ENCODE measurements at places on chromosomes 2 and 18.
A peak's percentile ranks its signal among the peaks of the same experiment; 100 is the strongest.

GRCh38 chr2:11368059-11368572 lies 23.7 kb upstream of the ROCK2 start:
- DNase-seq: no peak

DNA sequence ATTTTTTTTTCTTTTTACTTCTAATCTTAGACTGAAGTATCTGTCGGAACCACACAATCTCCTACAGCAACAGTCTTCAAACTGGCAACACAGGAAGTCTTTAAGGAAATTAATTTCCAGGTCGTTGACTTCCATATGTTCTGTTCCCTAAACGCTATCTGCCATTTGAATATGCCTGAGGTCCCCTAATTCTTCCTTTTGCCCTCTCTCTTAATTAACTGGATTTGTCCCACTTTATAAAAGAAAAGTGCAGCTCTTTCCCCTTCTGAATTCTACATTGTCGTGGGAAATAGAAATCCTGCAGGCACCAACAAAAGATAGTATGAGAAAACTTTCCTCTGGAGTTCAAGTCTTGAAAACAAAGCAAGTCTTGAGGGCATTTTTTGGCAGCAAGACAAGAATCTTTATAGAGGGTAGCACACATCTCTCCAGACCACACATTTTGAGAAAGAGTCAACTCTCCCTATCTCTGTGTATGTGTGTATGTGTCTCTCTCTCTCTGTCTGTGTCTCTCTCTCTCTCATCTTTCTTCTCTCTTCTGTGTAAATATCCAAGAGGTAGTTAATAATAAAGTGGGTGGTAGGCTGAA lies 879.8 kb downstream of the SOCS6 start:
- no peak for DNase-seq

DNA sequence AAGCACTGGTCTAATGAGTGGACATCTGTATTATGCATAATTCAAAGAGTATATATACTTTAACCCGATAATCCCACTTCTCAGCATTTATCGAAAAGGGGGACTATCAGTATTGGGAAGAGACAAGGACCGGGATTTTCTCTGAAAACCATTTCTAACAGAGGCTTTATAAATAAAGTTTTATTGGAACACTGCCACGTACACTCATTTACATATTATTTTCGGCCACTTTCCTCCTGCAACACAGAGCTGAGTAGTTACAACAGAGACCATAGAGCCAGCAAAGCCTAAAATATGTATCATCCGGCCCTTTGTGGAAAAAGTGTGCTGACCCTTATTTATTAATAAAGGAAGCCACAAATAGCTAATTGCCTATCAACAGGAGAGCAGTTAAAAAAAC lies 3.2 kb downstream of the HJURP start:
- no peak for DNase-seq

- no peak for DNase-seq
Observed at GRCh38 chr2:185811580-185811979, 73.0 kb downstream of the FSIP2 start.

DNA sequence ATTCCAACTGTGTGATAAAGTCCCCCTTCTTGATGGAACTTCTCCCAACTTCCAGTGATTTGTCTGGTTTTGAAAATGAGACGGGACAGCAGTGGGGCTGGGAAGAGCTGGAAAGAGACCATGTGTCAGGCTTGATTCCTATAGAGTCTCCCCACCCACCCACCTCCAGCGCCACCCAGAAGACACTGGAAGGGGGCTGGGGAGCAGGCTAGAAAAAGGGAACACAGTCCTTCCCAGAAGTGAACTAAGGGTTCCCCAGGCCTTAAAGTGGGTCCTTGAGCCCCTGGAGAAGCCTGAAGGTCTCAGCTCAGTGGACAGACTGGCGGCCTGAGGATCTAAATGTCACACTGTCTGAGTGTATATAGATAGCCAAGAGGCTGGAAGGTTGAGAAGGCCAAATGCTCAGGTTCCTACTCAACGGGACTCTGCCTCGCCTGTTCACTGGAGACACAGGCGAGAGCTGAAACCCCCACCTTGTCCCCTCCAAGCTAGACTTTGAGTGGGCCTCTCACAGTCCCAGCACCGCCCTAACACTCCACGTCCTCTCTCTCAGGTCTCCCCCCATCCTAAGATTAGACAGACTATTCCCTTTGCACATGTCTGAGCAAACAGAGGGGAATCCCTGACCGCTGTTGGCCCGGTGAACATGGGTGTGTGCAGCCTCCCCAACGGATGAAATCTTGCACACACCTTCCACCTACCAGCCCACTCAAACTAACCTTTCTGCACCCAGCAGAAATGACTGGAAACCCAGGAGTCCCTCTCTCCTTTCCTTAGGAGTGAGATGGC lies 1.6 kb downstream of the PKDCC start:
- DNase-seq: no peak

DNA sequence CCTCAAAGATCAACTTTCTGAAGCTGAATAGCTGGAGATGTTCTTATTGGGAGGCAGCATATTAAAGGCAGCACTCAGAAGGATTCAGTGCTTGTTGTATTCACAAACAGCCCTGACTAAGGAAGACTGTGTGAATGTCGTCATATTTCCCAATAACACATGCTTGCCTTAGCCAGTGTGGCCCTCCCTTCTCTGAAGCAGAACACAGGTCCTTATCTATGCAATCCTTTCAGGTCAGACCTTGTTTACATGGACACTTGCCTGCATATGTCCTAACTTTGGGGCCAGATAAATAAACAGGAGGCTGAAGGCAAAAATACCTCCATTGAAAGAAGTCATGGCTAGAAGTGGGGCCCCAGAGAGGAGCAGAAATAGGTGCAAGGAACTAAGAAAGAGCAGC lies 97.2 kb downstream of the SLC4A3 start:
- DNase-seq: no peak

DNA sequence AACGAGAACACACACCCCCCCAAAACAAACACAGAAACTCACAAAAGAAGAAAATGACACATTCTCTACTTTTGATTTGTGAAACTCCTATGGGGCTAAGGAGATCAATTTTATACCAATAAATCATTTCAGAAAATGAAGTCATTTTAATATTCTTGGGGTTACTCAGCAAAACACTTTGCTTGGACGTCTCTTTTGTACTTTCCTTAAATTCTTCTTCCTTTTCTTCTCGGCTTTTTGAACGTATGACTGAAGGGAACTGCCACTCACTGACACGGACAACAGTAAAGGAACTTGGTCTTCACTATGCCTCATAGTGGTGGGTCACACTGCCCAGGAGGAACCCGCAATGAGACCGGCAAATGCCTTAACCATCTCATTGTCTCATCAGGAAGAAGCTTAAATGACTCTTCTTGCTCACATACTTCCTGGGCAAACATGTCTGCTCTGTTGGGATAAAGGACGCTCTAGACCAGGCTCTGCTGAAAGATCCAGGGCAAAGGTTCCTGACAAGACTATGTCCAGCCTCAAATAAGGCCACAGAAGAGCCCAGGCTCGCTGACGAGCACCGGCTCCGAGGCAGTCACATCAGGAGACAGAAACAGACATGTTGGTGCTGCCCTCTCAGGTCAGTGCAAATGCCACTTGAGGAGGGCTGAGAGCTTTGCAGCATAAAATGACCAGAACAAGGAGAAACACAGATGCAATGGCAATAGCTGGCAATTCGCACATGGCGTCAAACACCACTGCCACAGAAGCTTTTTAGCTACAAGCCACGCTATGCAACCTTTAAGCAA lies 205.5 kb downstream of the TGIF1 start:
- DNase-seq: no peak

DNA sequence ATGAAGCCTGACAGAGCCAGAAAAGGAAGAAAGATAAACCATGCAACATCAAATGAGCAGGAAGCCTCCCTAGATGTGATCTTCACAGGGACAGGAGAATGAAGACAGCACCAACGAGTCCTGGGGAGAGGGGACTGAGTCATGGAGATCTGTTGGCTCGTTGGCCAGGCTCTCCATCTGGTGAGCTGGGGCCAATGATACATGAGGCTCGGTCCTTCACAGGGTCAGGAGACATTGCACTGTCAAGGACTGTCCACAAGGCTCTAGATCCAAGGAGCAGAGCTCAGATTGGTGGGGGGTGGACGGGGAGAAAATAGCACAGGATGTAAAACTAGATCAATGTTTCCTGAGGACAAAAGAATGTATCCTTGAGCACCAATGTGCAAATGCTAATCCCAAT lies 735 bp downstream of the CD207 start:
- no peak for DNase-seq

DNA sequence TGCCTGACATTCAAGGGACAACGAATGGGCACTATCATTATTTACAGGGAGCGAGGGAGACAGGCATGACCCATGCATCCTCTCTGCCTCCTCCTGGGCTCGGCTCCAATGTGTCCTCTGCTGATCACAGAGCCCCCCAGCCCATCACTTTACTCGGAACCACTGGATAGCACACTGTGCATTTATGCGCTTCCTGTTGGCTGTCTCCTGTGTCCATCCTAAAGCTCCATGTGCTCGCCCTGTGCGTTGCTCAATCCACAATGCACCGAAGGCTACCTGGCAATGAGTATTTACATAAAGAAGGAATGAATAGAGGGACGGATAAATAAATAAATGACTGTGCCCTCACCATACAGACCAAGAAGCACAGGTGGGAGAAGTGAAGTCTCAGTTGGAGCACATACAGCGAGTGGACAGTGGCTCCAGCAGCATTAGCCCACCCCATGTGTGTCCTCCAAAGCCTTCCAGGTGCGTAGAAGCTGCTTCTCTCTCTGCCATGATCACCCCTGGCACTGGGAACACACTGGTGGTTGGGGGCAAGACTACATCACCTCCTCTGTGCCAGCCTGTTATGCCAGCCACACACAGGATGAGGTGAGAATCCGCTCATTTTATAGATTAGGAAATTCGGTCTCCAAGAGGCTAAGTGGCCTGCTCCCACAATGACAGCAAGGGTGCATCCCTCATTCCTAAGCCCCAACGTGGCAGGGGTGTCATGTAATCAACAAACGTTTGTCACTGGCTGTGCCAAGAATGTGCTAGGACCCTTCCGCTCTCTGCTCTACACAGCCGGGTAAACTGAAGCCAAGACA lies 2.3 kb upstream of the GDF7 start:
- DNase-seq: no peak

GRCh38 chr2:227661025-227661649 lies 5.5 kb upstream of the SCYGR5 start:
- DNase-seq: no peak

DNA sequence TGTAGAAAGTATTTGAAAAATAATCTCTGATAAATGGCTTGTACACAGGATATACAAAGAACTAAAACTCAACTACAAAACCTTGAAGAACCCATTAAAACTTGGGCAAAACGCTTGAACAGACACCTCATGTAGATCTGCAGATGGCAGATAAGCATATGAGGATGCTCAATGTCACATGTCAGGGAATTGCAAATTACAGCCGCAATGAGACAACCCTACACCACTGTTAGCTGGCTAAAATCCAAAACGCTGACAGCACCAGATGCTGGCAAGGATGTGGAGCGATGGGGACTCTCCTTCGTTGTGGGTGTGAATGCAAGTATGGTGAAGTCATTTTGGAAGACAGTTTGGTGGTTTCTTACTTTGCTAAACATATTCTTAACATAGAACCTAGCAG lies 53.7 kb downstream of the SNTG2 start:
- DNase-seq: no peak

- DNase-seq: peak; percentile 96
Observed at GRCh38 chr2:9234680-9235146, 28.1 kb downstream of the ASAP2 start.

DNA sequence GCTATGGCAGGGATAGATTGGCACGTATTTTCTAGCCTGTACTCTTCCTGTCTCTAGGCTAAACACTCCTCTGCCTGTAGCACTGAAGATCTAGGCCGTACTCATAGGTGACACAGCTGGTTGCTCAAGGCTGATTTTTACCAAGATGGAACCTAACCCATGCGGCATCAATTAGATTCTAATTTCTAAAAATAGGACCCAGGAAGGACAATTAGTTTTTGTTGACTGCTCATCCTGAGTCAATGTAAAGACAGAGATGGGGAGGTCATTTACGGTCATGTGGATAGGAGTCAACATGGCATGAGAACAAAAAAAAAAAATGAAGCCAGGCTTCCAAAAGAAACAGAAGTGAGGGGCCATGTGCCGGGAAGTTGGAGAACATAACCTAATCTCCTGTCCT lies 360.7 kb upstream of the ETAA1 start:
- no peak for DNase-seq

DNA sequence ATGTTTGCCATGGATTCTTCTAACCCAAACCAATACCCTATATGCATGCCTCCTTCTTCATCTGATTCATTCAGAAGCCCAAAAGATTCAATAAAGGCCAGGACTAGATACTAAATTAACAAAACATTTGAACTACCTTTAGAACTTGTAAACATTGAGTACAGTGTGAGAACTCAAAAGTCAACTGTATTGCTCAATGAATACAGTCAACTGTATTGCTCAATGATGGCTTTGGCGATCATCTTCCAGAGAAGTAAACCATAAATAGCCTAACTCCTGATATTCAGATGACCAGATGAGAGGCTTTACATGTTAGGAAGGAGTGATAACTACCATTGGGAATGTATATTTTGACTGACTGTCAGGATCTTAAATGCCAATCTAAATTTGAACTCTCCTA lies 206.5 kb upstream of the ITGA4 start:
- DNase-seq: no peak

DNA sequence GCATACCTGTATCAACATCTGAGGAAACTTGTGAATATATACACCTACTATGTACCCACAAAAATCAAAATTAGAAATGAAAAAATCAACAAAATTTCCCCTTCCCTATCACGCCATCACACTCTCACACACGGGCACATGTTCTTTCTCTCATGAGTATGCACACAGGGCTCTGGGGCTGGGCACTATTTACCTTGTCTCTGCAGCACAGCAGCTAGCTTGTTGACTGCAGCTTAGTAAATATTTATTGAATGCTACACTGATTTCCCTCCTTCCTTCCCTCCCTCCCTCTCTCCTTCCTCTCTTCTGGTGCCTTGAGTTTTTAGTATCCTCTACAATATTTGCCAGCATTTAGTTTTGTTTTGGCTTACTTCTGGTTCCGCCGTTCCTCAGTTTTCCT lies 182.7 kb upstream of the LHCGR start:
- DNase-seq: no peak

GRCh38 chr2:38572167-38572566 lies 30.6 kb downstream of the HNRNPLL start:
- DNase-seq: no peak

DNA sequence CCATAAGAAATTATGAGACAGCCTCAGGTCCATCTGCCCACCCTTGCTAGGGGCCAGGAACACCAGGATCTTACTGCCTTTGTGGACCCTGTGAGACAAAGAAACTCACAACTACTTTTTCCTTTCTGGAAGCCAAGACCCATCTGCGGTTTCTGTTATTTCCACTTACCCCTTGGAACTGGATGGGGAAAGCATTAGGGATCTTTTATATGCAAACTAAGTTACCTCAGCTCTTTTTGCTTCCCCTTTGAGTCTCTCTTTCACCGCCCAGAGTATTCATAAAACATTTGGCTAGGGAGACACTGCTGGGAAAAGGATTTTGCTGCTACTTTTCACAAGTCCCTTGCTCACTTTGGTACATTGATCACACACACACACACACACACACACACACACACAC lies 95.7 kb downstream of the ZNF385B start:
- DNase-seq: no peak
